ENCODE measurements at places on chromosomes 6 and 20. TPM values are rescaled to one million over a fixed set of nuclear protein-coding genes. Genes with fewer than 3 reads are reported as not detected.

- no peak for DNase-seq
Measured at GRCh38 chr6:92495242-92495641, 924.1 kb downstream of the EPHA7 start.

The SMLR1 gene
- total RNA-seq = not detected

The SLC22A16 gene
- total RNA-seq = not detected

The IP6K3 gene
- total RNA-seq = not detected

The WFDC13 gene
- not detected for total RNA-seq

The ARMH2 gene
- total RNA-seq = not detected

DNA sequence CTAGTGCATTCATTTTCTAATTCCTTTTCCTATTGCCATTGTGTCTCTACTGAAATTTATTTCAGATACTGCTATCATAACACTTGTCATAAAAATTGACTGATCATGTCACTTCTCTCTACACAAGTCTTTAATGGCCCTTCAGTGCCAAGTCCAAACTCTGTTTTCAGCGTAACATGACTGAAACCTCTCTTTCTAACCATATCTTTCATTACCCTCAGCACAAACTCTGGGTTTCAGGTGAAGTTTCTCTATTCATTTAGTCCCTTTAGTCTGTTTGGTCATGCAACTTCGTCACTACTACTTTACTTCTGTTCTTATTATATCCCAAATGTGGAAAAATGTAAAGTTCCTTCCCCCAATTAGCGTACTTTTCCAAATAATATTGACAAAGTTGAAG lies 234.9 kb downstream of the OGFRL1 start:
- no peak for DNase-seq

DNA sequence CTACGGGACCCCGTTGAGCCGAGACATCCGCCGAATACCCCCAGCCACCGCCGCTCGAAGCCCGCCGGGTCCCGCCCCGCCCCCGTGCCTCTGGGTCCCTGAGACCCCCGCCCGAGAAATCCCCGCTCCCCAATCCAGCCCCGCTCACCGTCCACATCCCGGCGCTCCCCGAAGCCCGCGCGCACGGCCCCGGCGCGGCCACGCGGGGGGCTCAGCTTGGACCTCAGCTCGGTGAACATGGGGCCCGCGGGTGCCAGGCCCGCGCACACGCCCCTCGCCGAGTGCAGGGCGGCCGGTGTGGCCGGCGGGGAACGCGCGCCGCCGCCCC lies 249 bp downstream of the SAMD10 start:
- no peak for DNase-seq

DNA sequence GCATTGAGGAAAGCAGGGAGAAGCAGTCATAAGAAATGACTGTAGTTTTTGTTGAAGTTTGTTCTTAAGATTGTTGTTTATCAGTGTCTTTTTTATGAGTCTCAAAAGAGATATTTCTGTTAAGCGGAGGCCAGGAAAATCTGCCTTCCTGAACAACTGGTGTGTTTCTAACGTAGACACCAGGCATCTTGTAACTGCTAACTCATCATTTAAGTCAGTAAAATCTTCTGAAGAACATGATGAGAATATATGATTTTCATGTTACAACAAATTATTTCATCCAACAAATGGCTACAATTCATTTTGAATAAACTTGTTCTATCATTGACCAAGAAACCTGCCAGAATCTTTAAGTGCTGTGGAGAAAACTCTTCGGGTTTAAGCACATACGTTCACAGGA lies 84.0 kb downstream of the RPS12 start:
- no peak for DNase-seq

The FILIP1 gene
- 5.5 TPM for total RNA-seq

The OR2B6 gene
- not detected for total RNA-seq

DNA sequence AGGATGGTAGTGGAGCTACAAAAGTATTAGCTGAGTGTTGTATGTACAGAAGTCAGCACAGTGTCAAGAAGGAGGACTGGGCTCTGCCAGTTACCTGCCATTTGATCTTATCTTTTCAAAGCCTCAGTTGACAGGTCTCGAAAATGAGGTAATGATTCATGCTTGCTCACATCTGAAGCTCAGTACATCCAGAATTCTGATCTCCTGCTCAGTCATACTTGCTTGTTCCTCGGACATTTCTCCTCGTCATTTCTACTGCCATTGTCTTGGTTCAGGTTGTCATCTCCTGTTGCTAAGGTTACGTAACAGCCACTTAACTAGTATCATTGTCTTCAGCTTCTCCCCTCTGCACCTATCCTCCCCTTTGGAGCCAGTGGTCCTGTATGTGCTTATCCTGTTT lies 89.5 kb downstream of the SLX4IP start:
- peak; percentile 52 for DNase-seq

The TSHZ2 gene
- total RNA-seq = 6.9 TPM

The IRAK1BP1 gene
- 7.9 TPM for total RNA-seq

GRCh38 chr6:156820089-156820798 lies 43.1 kb downstream of the ARID1B start:
- no peak for DNase-seq

DNA sequence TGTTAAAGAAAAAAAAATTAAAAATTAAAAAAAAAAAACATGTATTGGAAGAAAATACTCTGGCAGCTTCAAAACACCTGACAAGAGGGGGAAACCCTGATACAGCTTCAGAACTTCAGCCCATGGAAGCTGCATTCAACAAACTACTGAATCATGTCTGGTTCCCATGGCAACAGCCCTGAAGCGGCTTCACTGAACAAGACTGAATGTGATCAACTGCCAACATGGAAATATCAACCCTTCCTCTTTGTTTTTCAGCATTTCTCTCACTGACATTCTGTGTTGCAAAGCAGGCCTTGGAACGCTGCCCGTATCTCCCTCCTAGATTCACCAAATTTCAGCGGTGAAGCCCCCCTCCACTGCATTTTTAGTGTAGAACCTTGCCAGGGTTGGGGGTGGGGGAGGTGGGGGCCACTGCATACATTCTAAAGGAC lies 91.3 kb upstream of the SHLD1 start:
- DNase-seq = peak; percentile 97

The MBOAT1 gene
- 5.0 TPM for total RNA-seq

DNA sequence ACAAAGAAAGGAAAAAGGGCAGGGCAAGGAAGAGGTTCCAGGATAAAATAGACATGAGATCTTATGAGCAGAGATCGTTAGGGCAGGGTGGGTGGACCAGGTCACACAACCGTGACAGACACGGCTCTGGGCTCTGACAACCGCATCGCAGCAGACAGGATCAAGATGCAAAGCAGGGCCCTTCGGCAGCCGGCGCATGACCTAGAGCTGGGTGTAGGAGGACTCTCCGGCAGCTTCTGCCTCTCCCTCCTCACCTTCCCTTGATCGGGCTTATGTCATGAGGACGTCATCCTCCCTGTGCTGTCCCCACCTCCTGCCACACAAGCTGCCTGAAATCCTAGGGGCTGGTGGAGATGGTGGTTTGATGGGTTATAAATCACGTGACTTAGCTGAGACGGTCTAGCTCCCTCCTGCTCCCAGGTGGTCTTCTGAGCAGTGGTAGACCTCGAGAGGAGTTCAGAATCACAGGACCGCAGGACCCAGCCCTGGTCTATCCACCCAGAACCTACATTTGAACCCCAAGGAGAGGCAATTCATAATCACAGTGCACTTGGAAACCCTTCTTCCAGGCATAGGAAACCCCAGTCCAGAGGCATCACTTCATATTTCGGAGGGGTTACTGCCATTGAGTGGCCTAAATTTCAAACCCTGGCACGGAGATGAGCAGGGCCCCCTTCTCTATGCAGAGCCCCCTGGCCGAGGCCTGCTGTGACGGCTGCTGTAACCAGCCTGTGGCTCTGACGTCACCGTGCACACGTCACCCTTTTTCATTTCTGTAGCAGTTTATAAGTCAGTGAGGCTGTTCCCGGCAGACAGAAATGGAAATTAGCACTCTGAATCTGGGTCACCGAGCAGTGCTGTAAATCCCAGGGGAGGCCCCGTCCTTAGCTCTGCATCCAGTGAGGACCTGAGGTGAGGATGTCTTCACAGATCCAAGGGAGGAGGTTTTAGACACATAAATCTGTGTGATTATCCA lies 8.7 kb upstream of the CCR6 start:
- no peak for DNase-seq

The WFDC12 gene
- total RNA-seq = not detected

DNA sequence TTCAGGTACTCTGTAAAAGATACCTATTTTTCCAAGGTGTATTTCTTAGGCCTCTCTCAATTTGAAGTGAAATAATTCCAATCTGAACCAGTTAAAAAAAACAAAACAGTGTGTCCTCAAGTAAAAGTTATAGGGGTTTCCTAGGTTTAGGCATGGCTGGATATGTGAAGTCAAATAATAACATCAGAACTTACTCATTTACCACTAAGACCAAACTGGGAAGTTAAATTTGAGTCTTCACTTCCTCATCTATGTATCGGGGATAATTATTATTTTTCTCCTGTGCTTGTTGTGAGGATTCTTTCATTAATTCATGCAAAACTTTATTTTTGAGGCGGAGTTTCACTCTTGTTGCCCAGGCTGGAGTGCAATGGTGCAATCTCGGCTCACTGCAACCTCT lies 86.2 kb upstream of the PTPRK start:
- DNase-seq = no peak

DNA sequence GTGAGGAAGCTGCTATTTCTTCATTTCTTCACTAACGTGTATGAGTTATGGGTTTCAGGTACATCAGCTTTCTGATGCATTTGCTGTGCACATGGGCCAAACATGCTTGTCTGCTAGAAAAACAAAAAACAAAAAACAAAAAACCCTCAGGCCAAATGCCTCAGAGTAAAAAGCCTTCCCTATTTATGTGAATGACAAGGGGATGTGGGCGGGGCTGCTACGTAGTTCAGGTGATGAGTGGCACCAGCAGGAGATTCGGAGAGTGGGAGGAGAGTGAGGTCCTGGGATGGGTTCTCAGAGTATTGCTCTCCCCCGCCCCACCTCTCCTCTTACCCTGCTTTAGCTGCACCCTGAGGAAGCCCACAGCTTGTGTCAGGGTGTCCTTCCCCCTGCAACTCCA lies 596.8 kb upstream of the JAG1 start:
- DNase-seq = no peak

GRCh38 chr6:113828984-113829695 lies 28.0 kb upstream of the MARCKS start:
- DNase-seq = no peak

GRCh38 chr6:26311385-26312095 lies 53.5 kb upstream of the BTN3A2 start:
- peak; percentile 83 for DNase-seq

GRCh38 chr6:37860226-37860839 lies 40.8 kb downstream of the ZFAND3 start:
- peak; percentile 72 for DNase-seq

The OPRM1 gene
- not detected for total RNA-seq

- DNase-seq = peak; percentile 74
Measured at GRCh38 chr6:75101896-75102295, 104.0 kb downstream of the COL12A1 start.

DNA sequence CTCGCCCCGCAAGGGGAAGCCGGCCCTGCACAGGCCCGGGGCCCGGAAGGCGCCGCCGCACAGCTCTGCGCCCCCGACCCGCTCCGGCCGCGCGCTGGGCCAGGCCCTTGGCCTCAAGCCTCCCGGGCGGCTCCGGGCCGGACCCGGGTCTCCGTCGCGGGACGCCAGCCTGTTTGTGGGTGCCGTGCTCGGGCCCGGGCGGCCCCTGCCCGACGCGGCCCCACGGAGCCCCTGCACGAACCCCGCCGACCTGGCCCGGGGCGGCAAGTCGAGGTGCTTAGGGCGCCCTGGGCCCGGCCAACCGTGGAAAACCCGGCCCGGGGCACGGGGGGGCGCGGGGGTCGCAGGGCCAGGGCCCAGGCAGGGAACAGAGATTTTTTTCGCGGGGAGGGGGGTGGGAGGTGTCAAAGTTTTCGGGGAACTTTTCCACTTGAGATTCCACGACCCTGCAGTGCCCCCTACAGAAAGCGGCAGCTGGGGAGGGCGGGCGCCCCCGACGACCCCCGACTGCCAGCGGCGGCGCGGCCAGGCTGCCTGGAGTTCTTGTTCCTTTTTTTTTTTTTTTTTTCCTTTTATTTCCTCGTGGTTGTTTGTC lies 805 bp upstream of the STX16 start:
- peak; percentile 30 for DNase-seq

The ARMC12 gene
- 0.45 TPM for total RNA-seq

- peak; percentile 83 for DNase-seq
Measured at GRCh38 chr6:121666814-121667213, 231.4 kb downstream of the GJA1 start.

The CST1 gene
- total RNA-seq = not detected

- DNase-seq = no peak
Measured at GRCh38 chr20:48024539-48024938, 239.3 kb upstream of the SULF2 start.

The MOG gene
- not detected for total RNA-seq

GRCh38 chr6:44782892-44783291 lies 395.4 kb downstream of the CDC5L start:
- DNase-seq = no peak

DNA sequence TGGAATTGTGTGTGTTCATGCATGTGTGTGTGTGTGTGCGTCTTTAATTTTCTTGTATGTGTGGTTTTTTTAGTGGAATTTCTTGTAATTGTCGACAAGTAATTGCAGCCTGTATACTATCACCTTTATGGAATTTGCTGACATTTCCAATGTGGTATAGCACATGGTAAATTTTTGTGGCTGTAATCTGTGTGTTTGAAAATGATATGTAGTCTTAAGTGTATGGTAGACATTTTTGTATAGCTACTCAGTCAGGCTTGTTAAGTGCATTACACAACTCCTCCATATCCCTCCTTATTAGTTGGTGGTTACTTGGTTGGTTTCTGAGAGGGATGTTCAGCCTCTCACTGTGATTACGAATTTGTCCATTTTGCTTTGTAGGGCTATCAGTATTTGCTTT lies 384.5 kb upstream of the HSF2 start:
- peak; percentile 32 for DNase-seq

The HTR1E gene
- total RNA-seq = not detected

The FKBP1C gene
- 0.33 TPM for total RNA-seq

- DNase-seq = no peak
Measured at GRCh38 chr20:35451295-35451694, 4.1 kb upstream of the CEP250 start.

- DNase-seq = no peak
Measured at GRCh38 chr20:53879048-53879684, 191.2 kb downstream of the BCAS1 start.

- DNase-seq = no peak
Measured at GRCh38 chr20:60729135-60729900, 522.7 kb upstream of the CDH4 start.

GRCh38 chr6:157224178-157224950 lies 99.0 kb downstream of the TMEM242 start:
- no peak for DNase-seq

DNA sequence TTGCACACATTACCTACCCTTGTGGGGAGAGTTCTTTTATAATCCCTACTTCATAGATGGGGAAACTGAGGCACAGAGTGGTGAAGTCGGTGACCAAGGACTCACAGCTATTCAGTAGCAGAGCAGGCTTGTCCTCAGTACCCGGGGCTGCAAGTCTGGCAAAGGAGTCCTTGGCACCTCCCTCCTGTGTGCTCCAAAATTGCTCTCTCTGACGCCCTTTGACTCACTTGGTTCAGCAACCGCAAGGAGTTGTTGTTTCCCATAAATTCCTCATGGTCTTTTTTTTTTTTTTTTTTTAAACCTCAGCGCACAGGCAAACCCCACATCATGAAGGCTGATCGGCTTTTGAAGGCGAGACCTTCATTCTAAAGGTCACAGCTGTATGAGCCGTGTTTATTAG lies 143.2 kb downstream of the CEBPB start:
- peak; percentile 60 for DNase-seq

Data from fibroblast of the aortic adventitia (primary cell).